ENCODE measurements at places on chromosomes 3 and 15.

- DNase-seq = no peak
Observed at GRCh38 chr3:195099951-195100785, 170.8 kb downstream of the XXYLT1 start.

DNA sequence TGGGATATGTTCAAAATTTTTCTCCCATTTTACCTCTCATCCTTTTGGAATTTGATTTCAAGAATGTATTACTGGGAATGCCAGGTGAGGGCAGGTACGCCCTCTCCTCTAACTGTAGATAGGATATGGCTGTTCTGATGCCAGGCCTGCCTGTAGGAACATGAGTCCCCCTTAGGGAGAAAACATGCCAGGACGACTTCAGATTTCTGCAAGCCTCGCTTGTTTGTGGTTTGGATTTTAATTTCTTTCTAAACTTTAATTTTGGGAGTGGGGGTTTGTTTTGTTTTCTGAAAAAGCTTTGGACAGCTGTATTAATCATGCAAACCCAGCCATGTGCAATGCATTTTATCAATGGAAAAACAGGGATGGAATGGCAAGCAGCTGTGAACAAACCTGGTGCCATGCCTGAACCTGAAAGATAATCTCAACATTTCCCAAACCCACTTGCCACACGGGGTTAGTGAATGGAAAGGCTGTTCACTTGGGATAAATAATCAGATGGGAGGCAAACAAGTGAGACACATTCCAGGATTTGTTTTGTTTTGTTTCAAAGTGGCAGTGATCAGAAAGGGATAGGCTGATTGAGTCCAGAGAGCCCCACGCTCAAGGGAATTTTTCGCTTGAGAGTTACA is 207.6 kb downstream of the GAP43 start:
- DNase-seq = no peak

DNA sequence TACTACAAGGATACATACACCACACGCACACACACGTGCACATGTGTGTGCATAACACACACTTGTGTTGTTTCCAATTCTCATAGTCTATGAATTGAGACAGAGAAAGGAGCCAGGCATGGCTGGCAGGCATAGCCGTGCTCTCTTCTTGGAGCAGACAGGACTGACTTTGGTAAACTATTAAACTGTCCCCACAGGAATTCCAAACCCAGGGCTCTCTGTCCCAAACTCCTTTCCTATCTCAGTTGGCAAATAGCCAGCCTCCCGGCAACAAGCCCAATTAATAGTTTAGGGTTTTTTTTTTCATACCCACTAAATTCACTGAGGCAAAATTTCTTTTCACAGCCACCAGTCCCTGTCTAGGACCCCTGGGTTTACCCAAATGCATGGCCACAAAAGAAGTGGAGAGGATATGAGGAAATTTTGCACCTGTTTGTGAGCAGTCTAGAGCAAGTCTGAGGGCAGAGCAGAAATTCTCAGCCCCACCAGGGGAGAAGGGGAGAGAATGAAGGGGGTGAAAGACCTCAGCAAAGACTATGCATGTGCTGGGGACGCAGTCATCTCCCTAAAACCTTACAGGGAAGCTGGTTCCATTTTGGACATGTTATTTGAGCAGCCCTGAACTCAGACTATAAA is 17.8 kb downstream of the GALNT15 start:
- DNase-seq = no peak

DNA sequence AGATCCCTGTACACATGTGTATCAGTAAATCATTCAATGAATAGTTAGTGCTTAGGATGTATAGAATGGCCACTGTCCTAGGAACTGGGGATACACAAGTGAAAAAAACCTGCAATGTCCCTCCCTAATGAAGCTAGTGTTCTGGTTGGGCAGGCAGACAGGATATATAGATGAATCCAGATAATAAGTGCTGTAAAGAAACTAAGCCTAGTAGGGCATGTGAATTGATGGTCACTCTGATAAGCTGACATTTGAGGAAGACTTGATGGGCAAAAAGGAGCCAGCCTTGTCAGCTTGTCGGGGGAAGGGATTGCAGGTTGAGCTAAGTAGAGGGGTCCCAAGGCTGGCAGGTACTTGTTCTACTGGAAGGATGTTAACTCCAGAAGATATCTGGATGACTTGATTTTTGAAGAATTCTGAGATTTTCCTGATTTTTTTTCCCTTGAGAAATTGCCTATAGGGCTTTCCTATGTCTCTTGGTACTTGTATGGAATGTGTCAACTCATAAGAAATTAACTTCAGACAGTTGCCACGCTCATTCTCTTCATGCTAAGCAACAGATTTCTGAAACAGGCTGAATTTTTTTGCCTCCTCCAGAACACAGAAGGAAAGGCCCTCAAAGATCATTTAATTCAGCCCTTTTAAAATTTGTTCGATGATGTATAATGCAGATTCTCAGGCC is 6.3 kb upstream of the KIF23 start:
- no peak for DNase-seq

- peak; percentile 9 for DNase-seq
Observed at GRCh38 chr3:79380581-79380980, 387.2 kb downstream of the ROBO1 start.

- no peak for DNase-seq
Observed at GRCh38 chr3:52015438-52016228, 19.9 kb upstream of the RPL29 start.
